ENCODE measurements at places on chromosomes 6 and 20.

GRCh38 chr20:56809668-56810067 is 180.6 kb downstream of the TFAP2C start:
- DNase-seq = no peak

DNA sequence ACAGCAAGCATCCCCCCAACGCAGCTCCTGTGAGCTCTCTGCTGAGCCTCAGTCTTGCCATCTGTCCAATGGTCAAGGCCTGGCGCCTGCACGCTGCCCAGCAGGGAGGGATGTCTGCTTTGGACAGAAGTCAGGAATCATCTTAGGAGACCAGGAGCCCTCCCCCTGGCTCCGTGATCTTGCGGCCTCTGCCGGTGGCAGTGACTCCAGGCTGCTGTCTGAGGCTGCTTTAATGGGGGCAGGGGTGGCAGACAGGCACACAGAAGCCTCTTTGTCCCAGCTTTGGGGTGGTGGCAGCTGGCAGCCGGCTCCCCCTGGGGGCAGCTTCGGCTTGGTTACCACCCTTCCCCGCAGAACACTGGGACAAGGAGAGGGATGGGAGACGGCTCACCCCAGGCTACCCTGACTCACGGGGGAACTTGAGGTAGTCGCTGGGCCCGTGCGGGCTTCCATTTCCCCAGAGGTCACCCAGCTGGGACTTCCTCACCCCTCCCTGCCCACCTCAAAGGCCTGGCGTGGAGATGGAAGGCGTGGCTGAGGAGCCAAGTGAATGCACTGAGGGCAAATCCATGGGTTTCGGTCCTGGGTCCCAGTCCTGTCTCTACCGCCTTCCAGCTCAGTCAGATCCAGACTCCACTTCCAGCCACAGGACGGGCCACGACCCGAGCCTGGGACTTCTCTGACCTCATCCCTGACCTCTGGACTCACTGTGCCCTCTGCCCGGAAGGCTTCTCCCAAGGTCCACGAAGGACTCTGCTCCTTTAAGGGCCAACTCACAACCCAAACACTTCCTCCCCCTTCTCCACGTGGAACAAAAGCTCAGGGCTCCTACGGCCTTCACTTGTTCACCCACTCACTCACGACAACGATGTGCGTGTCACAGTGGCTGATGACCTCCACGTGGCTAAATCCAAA is 14.8 kb downstream of the PEDS1 start:
- DNase-seq = no peak

GRCh38 chr6:43284991-43285781 is 12.9 kb upstream of the SLC22A7 start:
- DNase-seq = no peak

DNA sequence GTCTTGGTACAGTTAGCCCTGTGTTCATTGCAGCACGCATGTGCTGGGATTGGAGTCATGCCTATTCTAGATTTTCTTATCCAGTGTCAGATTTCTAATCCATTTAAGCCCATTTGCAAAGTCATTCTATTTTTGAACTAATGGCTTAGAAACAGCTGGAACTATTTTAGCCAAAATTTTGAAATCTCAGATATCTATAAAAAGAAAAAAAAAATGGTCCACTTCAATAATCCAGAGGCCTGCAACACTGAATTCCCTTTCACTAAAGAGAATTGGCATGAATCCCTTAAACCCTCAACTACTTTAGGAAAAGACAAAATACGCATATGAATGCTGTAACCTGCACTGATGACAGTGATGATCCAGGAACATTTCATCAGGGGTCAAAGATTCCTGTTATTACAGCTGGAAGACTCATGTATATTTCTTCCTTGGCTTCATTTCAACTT is 1.5 kb downstream of the COL21A1 start:
- no peak for DNase-seq

- DNase-seq = no peak
Observed at GRCh38 chr6:70973604-70974003, 16.7 kb upstream of the B3GAT2 start.

DNA sequence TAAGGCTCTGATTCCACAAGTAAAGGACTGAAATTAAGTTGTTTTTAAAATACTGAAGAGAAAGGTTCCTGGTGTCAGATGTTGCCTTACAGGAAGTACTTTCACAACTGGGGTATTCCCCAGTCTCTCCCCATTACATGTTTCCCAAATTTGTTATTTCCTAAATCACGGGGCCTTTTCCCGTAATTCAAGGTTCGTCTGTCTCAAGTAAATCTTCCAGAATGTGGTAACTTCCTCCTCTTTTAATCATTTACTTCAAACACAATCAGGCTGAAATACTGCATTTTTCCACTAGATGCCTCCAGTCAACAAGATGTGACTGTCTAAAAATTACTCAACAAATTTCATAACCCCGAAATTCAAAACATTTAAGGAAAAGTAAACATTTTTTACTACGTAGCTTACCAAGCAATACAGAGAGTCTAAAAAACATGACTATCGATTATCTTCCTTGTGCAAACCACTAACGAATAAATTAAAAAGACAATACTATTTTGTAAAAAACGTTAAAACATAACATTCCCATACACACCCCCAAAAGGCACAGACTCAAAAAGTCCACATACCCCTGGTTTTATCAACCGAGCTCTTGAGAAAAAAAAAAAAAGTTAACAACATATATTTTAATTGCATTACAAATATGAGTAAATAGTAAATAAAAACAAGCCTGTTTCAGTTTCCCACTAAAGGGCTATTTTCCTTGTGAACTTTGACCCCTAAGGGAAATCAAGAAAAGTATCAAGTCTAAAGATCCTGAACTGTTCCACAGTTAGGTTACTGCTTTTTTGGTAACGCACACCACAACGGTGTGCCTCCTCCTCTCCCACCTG is 1.7 kb downstream of the SOD2 start:
- DNase-seq = no peak

- DNase-seq = no peak
Observed at GRCh38 chr6:158760618-158761250, 58.4 kb downstream of the EZR start.

DNA sequence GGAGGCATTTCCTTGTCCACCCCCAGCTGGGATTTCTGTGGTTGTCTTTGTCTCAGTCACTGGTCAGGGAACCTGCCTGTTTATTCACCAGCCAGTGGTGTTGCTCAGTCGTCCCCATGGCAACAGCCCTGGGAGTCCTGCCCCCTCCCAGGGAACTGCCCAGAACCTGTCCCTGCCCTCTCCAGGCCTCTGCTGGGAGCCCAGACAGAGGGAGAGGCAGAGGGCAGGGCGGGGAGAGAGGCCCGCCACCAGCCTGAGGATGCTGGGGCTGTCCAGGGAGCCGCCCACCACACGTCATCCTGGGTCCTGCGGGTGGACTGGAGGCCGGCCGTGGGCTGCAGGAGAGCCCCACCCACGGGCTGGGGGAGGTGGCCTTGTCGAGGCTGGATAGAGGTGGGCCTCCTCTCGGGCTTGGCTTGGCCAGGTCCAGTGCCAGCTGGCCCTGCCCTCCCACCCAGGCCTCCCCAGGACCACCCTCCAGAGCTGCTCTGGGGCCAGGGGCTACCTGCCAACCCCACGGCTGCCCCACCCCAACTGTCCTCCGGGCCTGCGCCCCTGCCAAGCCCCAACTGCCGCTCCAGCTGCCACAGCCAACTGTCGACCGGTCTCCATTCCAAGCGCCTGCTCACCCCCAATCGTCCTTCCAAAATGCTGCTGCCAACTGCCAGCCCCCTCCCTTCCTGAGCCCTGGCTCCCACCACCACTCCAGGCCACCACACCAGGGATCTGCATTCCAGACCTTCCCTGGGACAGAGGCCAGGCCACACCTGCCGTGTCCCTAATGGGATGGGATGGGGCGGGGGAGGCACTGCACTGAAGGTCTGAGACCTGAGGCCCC is 4.2 kb upstream of the ZBTB46 start:
- DNase-seq = no peak

- DNase-seq = no peak
Observed at GRCh38 chr20:4435225-4435624, 286.5 kb upstream of the PRND start.

- no peak for DNase-seq
Observed at GRCh38 chr20:701401-702129, 26.0 kb upstream of the SCRT2 start.

DNA sequence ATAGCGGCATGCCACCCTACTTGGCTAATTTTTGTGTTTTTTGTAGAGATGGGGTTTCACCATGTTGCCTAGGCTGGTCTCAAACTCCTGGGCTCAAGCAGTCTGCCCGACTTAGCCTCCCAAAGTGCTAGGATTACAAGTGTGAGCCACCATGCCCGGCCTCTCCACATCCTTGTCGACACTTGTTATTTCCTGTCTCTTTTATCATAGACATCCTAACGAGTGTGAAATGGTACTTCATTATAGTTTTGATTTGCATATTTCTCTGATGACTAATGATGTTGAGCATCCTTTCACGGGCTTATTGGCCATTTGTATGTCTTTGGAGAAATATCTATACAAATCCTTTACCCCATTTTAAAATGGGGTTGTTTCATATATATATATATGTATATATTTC is 39.0 kb upstream of the ASXL1 start:
- no peak for DNase-seq

DNA sequence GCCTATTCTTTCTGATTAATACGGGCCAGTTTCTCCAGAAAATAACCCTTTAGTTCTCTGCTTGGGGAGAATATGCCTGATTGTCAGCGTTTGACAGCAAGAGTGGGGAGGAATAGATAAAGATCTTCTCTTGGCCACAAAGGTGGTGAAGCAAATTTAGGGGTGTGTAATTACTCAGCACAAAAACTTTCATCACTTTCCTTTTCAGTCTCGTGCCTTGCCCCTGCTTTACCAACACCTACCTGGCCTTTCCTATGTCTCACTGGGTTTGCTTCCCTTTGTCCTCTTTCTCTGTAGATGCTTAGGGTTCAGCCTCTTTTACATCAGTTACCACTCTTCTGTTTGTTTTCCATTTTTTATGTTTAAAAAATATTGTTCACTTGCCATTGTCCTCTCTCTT is 99.2 kb downstream of the MCHR2 start:
- DNase-seq = no peak

DNA sequence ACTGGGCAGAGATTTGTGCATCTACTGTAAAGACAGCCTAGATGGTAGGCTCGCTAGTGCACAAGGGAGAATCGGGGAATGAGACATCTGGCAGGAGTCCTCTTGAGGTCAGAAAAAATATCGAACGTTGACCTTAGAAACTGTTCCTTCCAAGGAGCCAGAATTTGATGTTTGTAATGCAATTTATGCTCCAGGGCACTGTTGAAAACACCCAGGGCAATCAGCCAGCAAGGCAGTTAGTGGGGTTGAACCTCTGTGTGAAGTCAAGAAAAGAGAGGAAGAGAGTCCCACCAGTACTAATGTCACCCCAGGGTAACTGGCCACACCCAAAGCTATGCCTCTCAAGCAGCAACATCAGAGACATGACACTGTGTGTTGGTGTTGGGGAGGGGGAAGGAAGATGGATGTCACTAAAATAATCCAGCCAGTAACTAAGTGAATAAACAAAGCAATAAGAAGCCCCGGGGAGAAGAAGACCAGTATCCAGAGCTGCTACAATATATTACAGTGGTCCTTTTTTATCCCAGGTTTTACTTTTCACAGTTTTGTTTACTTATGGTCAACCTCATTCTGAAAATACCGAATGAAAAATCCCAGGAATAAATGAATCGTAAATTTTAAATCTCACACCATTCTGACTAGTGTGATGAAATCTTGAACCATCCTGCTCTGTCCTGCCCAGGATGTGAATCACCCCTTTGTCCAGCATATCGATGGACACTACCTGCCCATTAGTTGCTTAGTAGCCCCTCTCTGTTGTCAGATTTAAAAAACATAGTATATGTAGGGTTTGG is 32.9 kb upstream of the PDE10A start:
- no peak for DNase-seq

DNA sequence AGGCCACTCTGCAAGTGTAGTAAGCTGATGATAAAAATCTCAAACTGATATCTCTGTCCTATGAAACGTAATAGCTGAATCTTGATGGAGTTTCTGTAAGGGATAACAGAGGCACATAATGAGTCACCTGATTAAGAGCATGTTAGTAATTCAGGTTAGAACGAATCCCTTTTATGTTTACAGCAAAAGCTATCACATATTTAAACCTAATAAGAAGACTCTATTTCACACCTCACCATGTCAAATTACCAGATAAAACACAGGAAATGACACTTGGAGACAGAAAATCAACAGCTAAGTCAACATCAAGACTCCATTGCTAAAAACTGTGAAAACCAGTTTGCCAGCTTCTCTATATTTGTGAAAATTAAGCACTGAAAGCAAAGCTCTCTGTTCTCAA is 11.8 kb downstream of the CST7 start:
- no peak for DNase-seq

DNA sequence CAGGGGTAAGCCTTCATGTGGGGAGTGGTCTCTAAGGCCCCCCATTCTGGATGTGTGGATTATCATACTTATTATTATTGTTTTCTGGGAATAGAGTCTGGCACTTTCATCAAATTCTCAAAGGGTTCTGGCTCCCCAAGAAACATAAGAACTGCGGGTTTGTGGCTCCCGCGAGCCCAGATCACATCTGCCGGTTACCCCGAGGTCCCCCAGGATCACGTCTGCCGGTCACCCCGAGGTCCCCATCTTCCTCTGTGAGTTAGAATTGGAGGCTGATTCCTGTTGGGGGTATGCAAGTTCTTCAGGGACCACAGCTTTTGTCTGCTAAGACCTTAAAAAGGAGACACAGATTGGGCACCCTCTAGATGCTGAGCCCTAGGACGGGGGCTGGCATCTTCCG is 116.7 kb upstream of the FRMD1 start:
- no peak for DNase-seq

- DNase-seq = no peak
Observed at GRCh38 chr6:14499841-14500240, 382.3 kb downstream of the CD83 start.

DNA sequence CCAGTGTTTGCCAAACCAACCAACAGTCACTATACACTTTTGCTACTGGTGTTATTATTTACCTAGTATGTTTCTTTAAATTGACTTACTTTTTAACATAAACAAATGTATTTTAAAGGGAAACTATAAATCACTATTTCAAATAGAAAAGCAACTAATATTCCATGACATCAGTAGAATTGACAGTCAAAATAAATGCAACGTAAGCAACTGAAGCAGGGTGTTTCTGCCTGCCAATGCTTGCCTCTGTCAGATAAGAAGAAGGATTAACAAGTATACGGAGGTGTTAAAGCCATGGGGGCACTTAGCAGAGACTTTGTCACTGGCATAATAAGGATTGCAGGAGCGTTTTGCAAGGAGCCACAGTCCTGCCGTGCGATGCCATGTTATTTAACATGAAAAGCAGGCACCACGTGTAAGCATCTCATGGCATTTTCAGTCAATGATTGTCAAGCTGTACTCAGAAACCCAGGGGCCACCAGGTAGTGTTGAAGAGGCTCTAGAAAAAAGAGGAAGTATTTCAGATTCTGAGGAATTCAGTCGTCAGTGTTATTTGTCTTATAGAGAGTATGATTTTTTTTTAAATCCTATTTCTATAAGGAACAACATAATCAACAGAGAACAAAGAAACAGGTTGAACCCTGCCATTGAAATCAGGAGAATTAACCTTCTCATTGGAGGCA is 131.7 kb downstream of the BFSP1 start:
- no peak for DNase-seq

Data from stimulated activated CD4-positive, alpha-beta T cell treated with anti-CD3 and anti-CD28 coated beads, Interleukin-1b, Interleukin-23, amount 100 ng/mL, for 1 hour (primary cell).